H54 (cell line): ENCODE measurements at places on chromosomes 16 and 17.
A peak's percentile ranks its signal among the peaks of the same experiment; 100 is the strongest.

DNA sequence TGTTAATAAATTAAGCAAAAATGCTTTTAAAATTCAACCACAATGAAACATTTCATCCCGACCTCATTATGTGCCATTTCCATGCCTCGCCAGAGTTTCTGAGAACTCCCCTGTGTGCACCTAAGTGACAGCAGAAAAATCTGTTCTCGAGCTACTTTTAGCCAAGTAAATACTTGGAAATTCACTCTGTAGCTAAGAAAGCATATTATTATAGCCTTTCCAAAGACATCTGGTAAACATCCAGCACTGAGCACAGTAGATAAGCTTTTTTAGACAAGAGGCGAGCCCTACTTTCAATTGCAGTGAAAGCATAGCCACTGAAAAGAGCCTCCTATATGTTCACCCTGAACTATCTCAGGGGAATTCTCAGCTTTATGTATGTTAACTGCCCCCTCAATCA, 242.8 kb upstream of the PSMD7 start:
- no peak for DNase-seq

DNA sequence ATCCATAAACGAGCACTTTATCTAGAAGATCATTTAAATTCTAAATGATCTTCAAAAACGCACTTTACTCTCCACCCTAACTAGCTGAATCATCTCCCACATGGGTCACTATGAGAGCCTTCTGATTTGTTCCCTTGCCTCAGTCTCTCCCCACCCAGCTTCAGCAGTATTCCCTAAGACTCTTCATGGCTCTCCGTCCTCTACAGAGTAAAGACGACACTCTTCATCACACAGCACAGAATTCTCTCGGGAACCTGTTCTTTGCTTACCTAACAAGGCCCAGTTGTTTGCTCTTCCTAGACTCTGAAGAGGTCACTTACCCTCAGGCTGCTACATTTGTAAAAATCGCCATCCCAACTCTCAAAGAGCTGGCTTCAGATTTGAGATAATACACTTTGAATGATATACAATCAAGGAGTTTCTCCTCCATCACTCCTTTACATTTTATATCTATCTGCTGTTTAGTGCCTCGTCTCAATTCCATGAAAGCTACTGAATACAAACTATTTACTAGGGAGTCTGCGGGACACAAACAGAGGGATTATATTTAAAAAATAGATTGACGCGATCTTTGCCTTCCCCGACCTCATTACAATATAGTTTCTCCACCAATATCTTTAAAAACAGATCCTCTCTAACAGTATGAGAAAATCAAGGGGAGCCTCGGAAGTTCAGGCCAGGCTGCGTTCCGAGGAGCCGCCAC, 511 bp upstream of the LIG3 start:
- DNase-seq: no peak

DNA sequence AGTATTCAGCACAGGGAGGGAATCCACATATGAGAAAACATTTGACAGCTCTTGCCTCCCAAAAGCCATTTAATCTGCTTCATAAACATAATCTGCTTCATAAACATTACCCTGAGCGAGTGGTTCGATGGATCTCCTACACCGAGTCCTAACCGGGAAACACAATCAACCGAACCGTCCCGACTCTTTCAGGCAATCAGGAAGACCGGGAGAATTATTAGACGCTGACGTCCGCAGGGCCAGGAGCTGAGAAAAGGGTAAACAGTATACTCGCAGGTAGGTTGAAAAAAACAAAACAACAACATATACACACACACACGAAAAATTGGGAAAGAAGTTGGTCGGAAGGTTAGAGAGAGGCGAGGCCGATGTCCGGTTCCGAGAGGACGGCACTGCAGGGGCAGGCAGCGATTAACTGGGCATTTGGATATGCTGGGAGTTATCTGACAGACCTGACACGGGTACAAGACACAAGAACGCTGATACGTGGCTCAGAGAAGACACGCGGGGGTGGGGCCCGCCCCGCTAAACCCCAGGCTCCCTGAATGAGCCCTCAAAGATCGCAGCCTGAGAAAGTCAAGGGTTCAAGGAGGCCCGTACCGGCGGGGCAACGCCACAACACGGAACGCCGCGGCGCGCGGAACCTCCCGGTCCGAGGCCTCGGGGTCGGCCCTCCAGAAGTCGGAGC, 585 bp downstream of the AP1G1 start:
- peak; percentile 15 for DNase-seq

DNA sequence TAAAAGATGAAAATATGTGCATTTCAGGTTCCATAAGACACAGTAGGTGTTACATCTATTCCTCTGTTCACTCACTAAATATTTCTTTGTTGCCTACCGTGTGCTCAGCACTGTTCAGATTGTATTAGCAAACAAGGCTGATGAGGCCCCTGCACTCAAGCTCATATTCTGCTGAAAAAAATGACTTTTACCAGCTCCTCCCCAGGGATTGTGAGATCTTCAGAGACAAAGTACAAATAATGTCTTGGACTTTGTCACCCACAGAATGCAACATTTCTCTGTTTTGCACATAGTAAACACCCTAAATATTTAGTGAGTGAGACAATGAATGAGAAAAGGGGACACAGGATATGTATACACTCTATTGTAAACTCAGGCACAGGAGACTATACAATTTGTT, 21.9 kb upstream of the MYOCD start:
- DNase-seq: no peak

DNA sequence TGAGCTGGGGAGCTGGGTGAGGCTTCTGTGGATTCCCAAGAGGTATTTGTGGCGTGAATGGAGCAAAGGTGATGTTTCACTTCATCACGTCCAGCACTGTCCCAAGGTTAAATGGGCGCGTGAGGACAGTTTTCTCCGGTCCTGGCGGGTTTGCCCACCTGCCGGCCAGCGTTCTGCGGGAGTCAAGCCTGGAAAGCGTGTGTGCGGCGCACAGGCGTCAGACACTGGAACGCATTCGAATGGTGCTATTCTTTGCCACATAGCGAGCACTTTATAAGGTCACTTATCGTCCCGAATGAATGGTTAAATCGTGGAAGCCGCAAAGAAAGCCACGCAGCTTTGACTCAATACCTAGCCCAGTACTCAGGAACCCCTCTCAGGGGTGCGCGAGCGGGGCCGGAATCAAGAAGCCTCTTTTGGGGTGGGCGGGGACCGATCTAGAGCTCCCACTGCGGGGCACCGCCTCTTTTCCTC, 446 bp upstream of the PSMD11 start:
- no peak for DNase-seq

DNA sequence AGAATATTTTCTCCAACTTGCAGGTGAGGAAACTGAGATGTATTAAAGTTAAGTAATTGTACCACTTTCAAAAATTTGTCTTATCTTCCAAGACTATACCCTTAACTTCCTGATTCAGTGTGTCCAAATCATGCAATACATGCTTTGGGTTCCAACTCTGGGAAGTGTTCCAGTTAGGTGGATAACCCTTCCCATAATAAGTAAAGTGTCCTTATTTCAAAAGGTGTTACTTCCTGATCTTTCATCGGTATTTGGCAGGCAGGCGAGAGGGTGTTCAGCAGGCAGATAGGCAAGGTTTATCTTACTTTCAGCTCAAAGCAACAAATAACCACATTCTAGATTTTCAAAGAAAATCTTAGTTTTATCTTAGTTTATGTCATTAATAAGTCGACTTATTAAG, 46.3 kb upstream of the ARHGAP44 start:
- no peak for DNase-seq

DNA sequence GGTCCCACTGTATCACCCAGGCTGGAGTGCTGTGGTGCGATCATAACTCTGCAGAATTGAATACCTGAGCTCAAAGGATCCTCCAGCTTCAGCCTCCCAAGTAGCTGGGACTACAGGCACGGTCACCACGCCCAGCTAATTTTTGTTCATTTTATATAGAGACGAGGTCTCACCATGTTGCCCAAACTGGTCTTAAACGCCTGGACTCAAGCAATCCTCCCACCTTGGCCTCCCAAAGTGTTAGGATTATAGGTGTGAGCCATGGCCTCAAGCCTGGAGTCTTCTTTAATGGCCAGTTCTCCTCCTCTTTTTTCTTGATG, 484 bp downstream of the CD300LB start:
- no peak for DNase-seq

- DNase-seq: no peak
These were observed 102.7 kb downstream of the ABCC6 start for GRCh38 chr16:16120382-16121184.

DNA sequence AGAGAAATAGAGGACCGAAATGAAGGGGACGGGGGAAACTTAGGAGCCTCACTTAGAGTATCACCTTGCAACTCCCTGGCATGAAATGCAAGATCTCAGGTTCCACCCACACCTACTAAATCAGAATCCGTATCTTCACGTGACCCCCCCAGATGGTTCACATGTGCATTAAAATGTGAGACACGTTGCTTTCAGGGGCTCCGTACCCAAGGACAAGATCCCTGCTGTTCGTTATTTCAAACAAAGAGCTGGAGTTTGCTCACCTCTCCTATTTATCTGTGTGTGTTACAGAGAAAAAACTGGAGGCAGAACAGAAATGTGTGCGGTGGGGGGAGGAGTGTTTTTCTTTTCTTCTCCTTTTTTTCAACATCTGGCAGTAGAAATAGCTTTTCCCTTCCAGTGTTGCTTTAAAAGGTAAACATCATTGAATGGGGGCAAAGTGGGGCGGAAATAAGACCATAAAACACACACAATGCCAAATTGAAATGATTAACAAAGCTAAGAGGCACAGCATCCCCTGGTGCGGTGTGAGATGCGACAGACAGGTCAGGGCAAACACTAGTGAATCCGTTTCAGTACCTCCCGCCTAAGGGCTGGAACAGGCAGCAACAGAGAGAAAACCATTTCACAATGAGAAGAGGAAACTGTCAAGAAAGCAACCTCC, 145.4 kb downstream of the SOX9 start:
- no peak for DNase-seq

DNA sequence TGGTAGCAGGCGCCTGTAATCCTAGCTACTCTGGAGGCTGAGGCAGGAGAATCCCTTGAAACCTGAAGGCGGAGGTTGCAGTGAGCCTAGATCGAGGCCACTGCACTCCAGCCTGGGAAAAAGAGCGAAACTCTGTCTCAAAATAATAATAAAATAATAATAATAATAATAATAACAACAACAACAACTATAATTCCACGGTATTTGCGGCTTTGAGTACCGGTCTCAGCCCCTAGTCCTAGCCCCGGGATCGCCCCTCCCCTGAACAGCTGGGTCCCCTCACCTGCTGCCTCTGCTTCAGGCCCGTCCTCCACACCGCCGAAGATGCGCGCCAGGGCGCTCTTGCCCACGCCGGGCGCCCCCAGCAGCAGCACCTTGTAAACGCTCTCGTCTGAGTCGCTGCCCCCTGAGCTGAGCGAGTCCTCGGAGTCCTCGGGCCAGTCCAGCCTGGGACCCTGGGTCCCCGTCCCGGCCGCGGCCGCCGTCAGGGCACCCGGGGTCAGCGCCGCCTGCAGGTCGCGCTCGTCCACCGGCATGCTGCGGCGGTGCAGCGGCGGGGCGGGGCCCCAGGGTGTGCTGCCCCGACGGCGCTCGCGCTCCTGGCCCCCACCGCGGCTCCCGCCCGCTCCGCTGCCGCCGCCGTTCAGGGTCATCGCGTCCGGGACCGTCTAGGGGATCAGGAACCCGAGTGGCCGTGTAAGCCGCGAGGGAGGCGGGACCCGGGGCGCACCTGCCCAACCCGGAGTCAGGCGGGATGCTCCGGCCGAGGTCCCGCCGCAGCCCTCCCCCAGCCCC, 611 bp downstream of the RRAD start:
- DNase-seq: no peak

- DNase-seq: no peak
These were observed 88.9 kb upstream of the HLF start for GRCh38 chr17:55175788-55176427.

GRCh38 chr17:40751065-40751464, 4.1 kb downstream of the KRT25 start:
- DNase-seq: no peak

GRCh38 chr17:17934806-17935205, 37.4 kb downstream of the TOM1L2 start:
- DNase-seq: no peak

DNA sequence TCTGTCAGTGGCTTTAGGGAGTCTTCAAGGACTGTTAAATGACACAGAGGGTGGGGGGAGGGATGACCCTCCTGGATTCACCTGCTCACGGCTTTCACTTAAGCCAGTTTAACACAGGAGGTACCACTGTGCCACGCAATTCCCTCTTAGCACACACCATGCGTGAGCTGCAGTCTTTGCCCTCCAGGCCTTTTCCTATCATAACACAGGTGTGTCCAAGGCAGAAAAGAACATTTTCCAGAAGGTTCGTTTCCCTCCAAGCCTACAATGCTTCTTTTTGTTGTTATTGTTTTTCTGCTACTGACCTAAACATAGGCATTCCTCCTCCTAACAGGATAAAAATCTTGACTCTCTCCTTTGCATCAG, 1.1 kb downstream of the ZFHX3 start:
- no peak for DNase-seq

GRCh38 chr16:56352351-56353053, 72.8 kb downstream of the AMFR start:
- no peak for DNase-seq
